Right cardiac atrium (tissue), 5 donors: ENCODE measurements at places on chromosomes 1 and 21. TPM values are rescaled to one million over a fixed set of nuclear protein-coding genes. Genes with fewer than 3 reads are reported as not detected.
A peak's percentile ranks its signal among the peaks of the same experiment; 100 is the strongest.

Gene PTGFRN
- 169 TPM for total RNA-seq

Gene RPL22
- 309 TPM for total RNA-seq

Gene KIF14
- 0.17 TPM for total RNA-seq

GRCh38 chr1:3012456-3013291 lies 8.6 kb upstream of the ACTRT2 start:
- DNase-seq: peak; percentile 85

DNA sequence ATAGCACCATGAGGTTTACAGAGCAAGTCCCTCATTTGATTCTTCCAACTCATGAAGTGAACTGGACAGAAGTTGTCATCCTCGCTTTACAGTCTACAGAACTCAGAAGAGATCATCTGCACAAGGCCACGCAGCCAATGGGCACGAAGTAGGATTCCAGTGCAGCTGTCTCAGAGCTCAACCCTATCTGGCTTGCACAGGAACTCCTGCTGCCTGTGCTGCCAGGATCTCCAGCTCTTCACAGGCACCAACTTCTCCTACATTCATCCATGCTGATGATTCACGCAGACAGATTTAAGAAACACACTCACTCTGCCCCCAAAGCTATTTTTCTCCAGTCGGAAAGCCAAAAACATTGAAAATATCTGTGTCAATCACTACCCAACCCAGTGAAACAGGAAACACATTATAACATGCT lies 157.0 kb downstream of the RERE start:
- peak; percentile 80 for DNase-seq

Gene GNL2
- 22.2 TPM for total RNA-seq

Gene SON
- total RNA-seq: 204 TPM

GRCh38 chr1:68969441-68969840 lies 472.6 kb upstream of the DEPDC1 start:
- DNase-seq: no peak

Gene FCN3
- total RNA-seq: 13.1 TPM

GRCh38 chr1:117861694-117862093 lies 67.7 kb downstream of the GDAP2 start:
- DNase-seq: no peak

- peak; percentile 59 for DNase-seq
These were observed 597.9 kb upstream of the ADAMTS5 start for GRCh38 chr21:27564684-27565301.
